ENCODE measurements at places on chromosomes 5 and 9.

GRCh38 chr9:132806723-132807421 is 71.2 kb downstream of the AK8 start:
- H3K27ac ChIP-seq: no peak overlapping the region
- H3K27me3 ChIP-seq: no peaks in the 10 kb centered on the region
- H3K36me3 ChIP-seq: no peaks in the 10 kb centered on the region
- no peak overlapping the region for H3K4me3 ChIP-seq

DNA sequence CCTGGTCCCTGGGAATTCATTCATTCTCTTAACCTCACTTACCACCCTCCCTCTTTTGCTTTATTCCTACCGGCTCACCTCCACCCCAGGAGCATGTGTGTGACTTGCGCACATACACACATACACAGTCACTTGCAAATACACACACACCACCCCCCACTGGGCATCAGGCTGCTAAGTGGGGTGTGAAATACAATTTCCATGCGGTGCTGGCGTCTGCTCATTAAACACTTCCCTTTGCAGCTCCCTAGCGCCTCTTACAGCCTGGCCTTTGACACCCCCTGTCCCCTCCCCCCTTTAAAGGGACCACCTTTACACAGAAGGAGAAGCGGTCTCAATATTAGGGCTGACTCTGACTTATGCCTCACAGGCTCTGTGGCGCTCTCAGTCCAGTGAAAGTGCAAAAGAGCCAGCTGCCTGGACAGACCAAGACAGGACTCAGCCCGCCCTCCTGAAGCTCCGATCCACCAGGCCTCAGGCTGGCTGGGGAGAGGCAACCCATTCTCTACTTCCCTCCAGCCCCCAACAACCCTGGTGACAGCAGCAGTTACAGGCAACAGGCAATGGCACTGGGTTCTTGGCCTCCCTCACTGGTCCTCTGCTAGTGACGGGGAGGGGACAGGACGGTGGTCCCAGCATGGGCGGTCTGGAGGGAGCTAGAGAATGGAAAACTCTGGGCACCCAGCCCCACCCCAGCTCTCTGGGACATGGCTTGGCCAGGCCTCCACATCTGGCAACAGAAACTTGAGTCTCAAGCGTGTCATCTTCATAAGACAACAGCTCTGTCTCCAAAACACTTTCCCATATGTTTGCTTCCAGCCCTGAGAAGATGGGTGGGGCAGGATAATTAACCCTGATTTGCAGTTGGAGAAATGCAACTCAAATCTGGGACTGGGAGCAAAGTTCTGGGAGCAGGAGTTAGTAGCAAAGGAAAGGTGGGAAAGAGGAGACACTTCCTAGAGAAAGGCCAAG is 12.0 kb downstream of the ENHO start:
- no peaks in the 10 kb centered on the region for H3K36me3 ChIP-seq
- H3K4me3 ChIP-seq: no peak overlapping the region
- no peak for DNase-seq
- no peaks in the 10 kb centered on the region for H3K27me3 ChIP-seq

GRCh38 chr5:19169426-19169825 is 818.6 kb downstream of the CDH18 start:
- no peak overlapping the region for H3K4me3 ChIP-seq
- no peak overlapping the region for H3K27ac ChIP-seq
- DNase-seq: no peak
- H3K27me3 ChIP-seq: no peaks in the 10 kb centered on the region
- H3K36me3 ChIP-seq: no peaks in the 10 kb centered on the region

- H3K4me3 ChIP-seq: no peak overlapping the region
- H3K27ac ChIP-seq: no peak overlapping the region
- H3K27me3 ChIP-seq: no peaks in the 10 kb centered on the region
- H3K4me1 ChIP-seq: no peaks in the 10 kb centered on the region
- no peaks in the 10 kb centered on the region for H3K36me3 ChIP-seq
- no peak for DNase-seq
Observed at GRCh38 chr9:95815961-95816360, 59.5 kb upstream of the ERCC6L2 start.
